ENCODE measurements at places on chromosomes 12 and 14. TPM values are rescaled to one million over a fixed set of nuclear protein-coding genes. Genes with fewer than 3 reads are reported as not detected.

DNA sequence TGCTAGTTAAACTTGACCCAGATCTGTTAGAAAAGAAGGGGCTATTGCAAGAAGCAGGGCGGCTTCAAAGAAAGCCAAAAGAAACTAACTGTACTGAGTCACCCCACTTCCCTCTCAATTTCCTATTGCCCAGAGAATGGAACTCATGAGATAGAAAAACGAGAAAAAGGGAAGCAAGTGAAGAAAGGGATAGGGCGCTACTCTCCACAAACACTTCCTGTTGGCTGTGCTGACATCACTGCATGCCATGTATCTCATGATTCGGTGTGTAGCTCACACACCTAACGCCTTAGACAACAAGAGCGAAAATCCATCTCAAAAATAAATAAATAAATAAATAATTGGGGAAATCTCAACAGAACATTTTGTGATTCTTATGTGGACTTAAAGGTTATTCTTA lies 13.0 kb upstream of the P2RX4 start:
- DNase-seq, result peak; percentile 1

DNA sequence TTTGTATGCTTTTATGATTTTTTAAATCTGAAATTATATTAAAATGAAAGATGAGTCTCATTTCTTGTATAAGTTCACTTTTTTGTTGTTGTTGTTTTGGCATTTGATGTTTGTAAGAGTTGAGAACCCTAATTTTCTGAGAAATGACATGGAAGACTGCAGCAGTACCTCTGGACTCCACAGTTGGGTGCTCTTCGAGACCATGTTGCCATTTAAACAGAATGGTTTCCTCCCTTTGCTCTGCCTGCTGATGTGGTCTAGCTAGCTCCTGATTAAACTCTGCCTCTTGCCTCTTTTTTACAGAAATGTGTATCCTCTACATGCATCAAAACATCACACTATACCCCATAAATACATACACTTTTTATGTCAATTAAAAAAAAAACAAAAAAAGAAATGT lies 5.8 kb upstream of the LTA4H start:
- no peak for DNase-seq

- peak; percentile 48 for DNase-seq
Measured at GRCh38 chr12:18320036-18320617, 58.8 kb downstream of the PIK3C2G start.

Gene ACOT4
- 1.8 TPM for total RNA-seq

Gene EID3
- total RNA-seq, result 14.4 TPM
